Activated CD4-positive, alpha-beta T cell treated with anti-CD3 and anti-CD28 coated beads, Interleukin-2, amount 10 ng/mL, durations not matched to agents 7 days and 5 days (primary cell): ENCODE measurements at places on chromosomes 1 and 21.

GRCh38 chr1:229784834-229785233, 158.8 kb downstream of the URB2 start:
- DNase-seq: no peak

DNA sequence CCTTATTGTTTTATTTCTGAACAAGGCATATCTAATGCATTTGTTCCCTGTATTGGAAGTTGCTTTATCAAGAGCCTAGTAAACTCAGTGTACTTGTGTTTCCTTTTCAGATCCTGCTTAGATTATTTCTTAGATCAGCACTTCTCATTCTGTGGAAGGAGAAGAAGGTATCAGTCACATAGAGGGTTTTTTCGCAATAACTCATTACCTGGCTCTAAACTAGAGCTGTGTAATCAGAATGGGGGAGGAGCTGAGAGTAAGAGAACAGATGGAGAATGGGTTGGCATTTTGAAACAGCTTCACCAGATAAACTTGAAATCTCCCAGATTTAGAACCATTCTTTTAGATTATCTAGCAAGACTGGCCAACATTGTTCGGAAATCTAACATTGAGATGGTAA, 11.0 kb downstream of the AHCYL1 start:
- no peak for DNase-seq

DNA sequence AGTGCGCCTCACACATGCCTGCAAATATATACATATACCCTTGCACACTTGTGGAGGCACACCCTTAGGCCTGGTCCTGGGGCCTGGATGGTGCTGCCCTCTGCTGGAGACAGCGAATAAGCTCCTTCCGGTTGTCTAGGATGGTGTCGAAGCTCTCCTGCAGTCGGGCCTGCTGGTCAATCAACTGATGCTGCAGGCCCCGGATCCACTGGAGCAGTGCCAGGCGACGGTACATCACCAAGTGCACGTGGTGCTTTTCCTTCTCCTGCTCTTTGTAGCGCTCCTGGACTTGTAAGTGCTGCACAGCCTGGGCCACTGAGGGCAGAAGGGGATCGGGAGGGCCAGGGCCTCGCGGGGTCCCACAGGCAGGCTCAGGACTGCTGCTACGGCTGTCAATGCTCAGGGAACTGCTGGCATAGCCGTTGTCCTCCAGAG, 3.1 kb downstream of the C1orf216 start:
- peak; percentile 86 for DNase-seq

- no peak for DNase-seq
Measured at GRCh38 chr1:21852282-21853130, 40.4 kb downstream of the LDLRAD2 start.

- peak; percentile 11 for DNase-seq
Measured at GRCh38 chr1:11691302-11691914, at the start of gene DRAXIN. Gene DRAXIN, plus strand, starts transcription at chr1:11691710. Its CDS starts 14,549 bp downstream, at chr1:11706259.

DNA sequence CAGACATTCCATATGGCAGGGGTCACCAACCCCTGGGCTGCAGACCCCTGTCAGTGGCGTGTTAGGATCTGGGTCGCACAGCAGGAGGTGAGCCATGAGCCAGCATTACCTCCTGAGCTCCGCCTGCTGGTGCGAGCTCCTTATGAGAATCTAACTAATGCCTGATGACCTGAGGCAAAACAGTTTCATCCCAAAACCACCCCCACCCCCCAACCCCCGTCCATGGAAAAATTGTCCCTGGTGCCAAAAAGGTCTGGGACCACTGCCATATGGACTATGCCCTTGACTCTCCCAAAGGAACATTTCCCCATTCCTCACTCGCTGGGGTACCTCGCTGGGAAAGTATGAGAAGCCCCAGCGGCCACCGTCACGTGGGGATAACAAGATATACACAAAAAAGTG, 6.4 kb upstream of the CPT2 start:
- no peak for DNase-seq

- DNase-seq: no peak
Measured at GRCh38 chr1:223760833-223761232, 48.5 kb downstream of the CAPN2 start.

- no peak for DNase-seq
Measured at GRCh38 chr21:41396558-41397075, 29.4 kb upstream of the MX1 start.

- DNase-seq: no peak
Measured at GRCh38 chr1:171431994-171432393, 53.3 kb upstream of the PRRC2C start.

DNA sequence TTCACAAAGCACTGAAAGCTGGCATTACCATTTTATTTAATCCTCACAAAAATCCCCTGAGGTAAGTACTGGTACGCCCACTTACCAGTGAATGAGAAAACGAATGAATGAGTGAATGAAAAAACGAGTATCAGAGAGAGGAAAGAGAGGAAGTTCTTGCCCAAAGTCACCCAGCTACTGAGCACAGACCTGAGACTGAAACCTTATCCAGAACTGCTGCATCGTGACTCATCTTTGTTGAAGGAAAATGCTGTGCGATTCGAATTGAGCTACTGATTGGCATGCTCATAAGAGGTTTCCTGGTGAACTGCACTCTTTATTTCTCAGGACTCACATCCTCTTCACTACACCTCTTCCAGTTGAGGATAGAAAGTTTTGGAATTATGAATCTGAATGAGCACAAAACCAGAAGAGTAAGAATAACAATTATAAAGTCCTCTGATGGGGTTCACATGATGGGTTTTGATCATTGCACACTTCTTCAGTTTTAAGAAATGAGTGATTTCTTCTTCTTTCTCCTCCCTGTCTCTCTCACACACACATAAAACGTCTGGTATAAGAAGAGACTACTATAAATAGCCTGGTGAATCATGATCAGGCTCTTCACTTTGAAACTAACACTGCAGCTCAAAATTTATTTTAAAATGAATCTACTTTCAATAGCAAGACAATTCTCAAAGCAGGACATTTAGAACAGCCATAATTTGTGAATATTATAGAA, 32.1 kb downstream of the IL12RB2 start:
- DNase-seq: peak; percentile 39

- DNase-seq: no peak
Measured at GRCh38 chr1:15016526-15016925, 137.0 kb upstream of the TMEM51 start.

DNA sequence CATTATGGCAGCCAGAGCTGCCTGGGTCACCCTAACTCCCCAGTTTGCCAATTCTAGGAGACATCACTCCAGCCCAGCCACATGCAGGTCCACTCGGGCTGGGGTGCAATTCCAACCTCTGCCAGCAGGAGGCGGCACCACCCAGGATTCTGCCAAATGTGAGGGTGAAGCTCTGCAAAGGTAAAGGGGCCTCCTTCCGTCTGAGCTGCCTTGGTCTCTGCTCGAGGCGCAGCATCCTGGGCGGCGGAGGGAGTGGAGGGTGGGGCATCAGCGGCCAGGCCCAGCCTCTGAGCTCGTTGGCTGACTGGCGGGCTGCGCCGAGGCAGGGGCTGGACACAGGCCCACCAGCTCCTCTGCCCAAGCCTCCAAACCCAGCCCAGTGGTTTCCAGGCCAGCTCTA, 63.8 kb downstream of the ARHGEF16 start:
- DNase-seq: peak; percentile 25

GRCh38 chr1:3677484-3677883, 25.2 kb downstream of the TP73 start:
- no peak for DNase-seq

GRCh38 chr1:206757524-206758266, 12.9 kb upstream of the IL19 start:
- DNase-seq: peak; percentile 53

- DNase-seq: no peak
Measured at GRCh38 chr1:84365225-84366221, 32.8 kb upstream of the DNASE2B start.

- DNase-seq: no peak
Measured at GRCh38 chr21:46080171-46081021, 17.5 kb upstream of the COL6A2 start.

GRCh38 chr1:201877877-201878401, 10.8 kb upstream of the SHISA4 start:
- peak; percentile 43 for DNase-seq

DNA sequence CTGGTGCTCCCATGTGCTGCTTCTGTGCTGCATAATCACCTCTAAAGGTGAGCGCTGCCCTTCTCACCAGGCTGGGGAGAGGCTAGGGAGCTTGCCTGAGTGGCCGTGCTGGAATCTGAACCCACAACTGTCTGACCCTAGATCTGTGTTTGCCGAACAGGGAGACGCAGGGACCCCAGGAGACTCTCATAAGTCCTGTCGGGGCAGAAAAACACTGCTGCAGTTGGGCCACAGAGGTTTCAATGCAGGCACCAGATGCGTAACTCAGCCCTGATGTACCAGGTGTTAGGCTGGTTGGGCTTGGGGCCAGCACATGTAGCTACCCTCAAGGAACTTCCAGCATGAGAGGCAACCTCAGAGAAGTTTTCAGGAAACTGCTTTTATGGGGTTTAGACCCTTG, 49.5 kb upstream of the DMRTB1 start:
- no peak for DNase-seq

DNA sequence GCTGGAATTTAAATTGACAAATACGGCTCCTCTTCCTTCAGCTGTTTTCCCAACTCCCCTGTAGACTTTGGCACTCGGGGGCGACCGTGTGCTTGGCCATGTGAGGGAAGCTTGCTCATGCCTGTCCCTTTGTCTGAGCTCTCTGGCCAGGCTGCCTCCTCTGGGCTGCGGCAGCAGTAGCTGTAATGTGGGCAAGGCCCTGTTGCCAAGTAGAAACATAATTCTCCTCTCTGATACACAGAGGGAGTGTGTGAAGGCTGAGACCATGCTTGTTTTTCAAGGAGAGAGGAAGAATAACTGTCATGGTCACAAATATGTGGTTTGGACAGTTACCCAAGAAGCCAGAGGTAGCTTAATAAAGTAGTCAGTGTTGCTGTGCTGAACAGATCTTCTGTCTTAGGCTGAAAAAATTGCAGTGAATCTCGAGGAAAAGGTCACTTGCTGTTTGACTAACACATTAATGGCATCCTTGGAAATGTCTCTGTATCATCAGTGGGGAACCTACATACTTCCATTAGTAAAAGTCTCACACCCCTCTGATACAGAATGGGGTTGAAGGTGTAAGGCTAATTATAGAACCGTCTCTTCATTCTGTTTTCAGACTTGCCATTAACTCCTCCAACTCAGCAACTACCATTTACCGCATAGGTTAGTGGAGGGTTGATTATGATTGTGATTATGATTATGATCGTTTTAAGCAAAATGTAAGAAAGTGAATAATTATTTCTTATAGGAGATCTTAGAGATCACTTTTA, 94.6 kb downstream of the TGFB2 start:
- DNase-seq: no peak

GRCh38 chr1:98881901-98882300, 122.8 kb downstream of the PLPPR5 start:
- DNase-seq: no peak

- DNase-seq: no peak
Measured at GRCh38 chr21:26047279-26047967, 123.1 kb downstream of the APP start.

GRCh38 chr1:18411820-18412641, 68.7 kb upstream of the KLHDC7A start:
- DNase-seq: no peak

- DNase-seq: no peak
Measured at GRCh38 chr1:44366371-44366975, 11.4 kb upstream of the ERI3 start.

DNA sequence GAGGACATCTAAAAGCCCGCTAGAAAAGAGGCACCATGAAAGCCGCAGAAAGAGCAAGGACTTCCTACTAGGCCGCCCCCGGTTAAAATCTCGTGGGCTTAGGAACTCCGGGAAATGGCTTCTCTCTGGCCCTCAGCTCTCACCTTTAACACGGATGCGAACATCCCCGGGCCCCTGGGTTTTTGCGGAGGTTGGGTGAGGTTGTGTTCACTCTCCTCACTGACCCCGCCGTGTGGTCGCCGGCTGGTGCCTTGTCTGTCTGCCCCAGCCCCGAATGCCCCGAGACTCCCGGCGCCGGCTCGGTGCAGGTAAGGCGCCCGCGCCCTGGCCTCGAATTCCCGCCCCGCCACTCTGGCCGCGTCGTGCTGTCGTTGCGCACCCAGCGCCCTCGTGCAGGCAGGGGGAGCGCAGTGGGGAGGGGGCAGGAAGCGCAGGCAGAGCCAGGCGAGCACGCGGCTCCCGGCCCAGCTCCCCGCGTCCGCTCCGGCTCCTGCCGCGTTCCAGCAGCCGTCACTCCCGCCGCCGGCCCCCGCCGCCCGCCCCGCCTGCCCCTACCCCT, at the start of gene SHISAL2A:
TSS of gene SHISAL2A (plus strand) at position 437 of the 559 bp plus-strand sequence. CDS start 326 bp downstream, outside the sequence.
- peak; percentile 56 for DNase-seq

DNA sequence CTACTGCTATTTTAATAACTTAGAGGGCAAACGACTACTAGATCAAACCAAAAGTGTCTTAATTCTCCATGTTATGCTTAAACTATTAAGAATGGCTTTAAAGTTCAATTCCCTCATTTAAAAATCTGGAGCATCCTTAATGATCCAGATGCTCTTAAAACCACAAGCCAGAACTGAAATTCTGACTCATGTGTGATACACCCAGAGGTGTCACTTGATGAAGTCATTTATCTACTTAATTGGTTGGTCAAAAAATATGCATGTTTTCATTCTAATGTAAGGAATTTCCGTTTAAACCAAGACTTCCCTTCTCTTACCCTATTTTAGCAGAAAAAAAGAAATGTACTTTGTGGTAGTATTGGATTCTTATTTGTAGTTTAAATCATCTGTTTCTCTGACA, 1261.2 kb upstream of the B3GALT2 start:
- no peak for DNase-seq

DNA sequence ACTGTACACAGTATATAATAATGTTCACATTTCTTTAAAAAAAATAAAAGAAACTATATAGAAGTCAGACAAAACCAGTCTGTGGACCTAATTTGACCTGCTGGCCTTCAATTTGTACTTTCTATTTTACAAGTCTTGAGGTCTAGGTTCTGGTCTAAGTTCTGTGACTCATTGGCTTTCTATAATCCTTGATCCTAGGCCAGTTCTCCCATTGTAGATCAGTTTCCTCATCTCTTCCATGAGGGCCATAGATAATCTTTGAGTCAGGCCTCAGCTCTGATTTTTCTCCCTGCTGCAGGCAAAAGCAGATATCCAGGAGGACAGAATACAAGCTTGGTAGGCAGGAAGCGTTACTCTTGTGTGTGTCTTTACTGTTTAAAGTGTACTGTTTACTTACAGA, 603.7 kb upstream of the CAMK1G start:
- DNase-seq: no peak

DNA sequence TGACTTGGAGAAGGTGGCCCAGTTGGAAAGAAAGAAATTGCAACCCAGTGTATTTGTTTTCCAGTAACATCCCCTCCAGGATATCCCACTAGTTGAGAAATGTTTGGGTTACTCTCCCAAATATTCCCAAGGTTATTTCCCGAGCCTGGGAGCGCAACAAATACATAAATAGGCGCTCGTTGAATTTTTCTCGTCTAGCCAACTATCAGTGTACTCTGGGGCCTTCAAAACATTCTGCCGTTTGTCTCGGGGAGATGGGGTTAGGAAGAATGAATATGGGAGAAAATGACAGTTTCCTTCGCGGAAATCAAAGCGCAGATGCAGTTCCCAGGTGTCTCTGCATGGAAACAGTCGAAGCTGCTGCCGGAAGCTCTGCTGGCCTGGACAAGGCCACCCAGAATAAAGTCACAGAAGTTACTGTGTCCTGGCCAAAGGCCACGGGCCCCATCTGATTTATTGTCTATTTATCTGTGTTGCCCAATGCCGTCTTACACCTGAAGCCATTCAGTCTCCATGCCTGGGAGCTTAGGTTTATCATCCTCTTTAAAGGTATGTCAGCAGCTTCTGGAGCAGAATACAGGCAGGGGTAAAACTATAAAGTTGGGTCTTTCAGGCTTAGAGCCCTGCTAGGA, 1.0 kb downstream of the C1orf115 start:
- no peak for DNase-seq
